A549 treated with Hydrocortisone at 1 μM for 4 hours (cell line): ENCODE measurements at places on chromosomes 5 and 9. TPM values are rescaled to one million over a fixed set of nuclear protein-coding genes. Genes with fewer than 3 reads are reported as not detected.

Gene NRARP
- 2.5 to 5.1 TPM (median 3.9 TPM) in 5 replicates for total RNA-seq

Gene GARIN3
- total RNA-seq = not detected in 5 replicates

Gene FEM1C
- total RNA-seq = 5.5 to 9.1 TPM (median 7.1 TPM) in 5 replicates

Gene MARCOL
- total RNA-seq = not detected in 5 replicates

Gene PDLIM4
- 0.13 to 1.3 TPM (median 0.58 TPM) in 5 replicates for total RNA-seq

Gene MLLT3
- total RNA-seq = 14.2 to 18.0 TPM (median 16.4 TPM) in 5 replicates

Gene SMIM33
- total RNA-seq = not detected in 5 replicates

Gene ORM2
- not detected in 5 replicates for total RNA-seq

Gene PRDM9
- total RNA-seq = 0.03 TPM in 1 of 5 replicates, not detected in the others

Gene COL15A1
- total RNA-seq = 0.56 to 0.66 TPM (median 0.63 TPM) in 5 replicates
